ENCODE measurements at places on chromosomes 12 and 14. TPM values are rescaled to one million over a fixed set of nuclear protein-coding genes. Genes with fewer than 3 reads are reported as not detected.

MAP1LC3B2 gene
- 0.36 TPM for total RNA-seq

PRR4 gene
- total RNA-seq, result 1.4 TPM

SBNO1 gene
- 21.0 TPM for total RNA-seq

PLCZ1 gene
- not detected for total RNA-seq

GLI1 gene
- total RNA-seq, result 0.15 TPM

CGRRF1 gene
- 19.4 TPM for total RNA-seq

OAS2 gene
- 344 TPM for total RNA-seq

PTCSC3 gene
- total RNA-seq, result not detected

LRTM2 gene
- total RNA-seq, result not detected

NDRG2 gene
- total RNA-seq, result 2.3 TPM

NRL gene
- 0.93 TPM for total RNA-seq

CTSG gene
- not detected for total RNA-seq

RAB2B gene
- 31.3 TPM for total RNA-seq

AP1G2 gene
- 30.9 TPM for total RNA-seq

SLC2A14 gene
- under 0.01 TPM for total RNA-seq

LTB4R2 gene
- total RNA-seq, result 3.3 TPM

VEZT gene
- total RNA-seq, result 38.2 TPM
